ENCODE measurements at places on chromosomes 3 and 15. TPM values are rescaled to one million over a fixed set of nuclear protein-coding genes. Genes with fewer than 3 reads are reported as not detected.

PLA1A gene
- 7.8 TPM for total RNA-seq

ADCY5 gene
- not detected for total RNA-seq

TRIM42 gene
- not detected for total RNA-seq

PDIA5 gene
- total RNA-seq, result 131 TPM

TMEM44 gene
- total RNA-seq, result 76.5 TPM

DNA sequence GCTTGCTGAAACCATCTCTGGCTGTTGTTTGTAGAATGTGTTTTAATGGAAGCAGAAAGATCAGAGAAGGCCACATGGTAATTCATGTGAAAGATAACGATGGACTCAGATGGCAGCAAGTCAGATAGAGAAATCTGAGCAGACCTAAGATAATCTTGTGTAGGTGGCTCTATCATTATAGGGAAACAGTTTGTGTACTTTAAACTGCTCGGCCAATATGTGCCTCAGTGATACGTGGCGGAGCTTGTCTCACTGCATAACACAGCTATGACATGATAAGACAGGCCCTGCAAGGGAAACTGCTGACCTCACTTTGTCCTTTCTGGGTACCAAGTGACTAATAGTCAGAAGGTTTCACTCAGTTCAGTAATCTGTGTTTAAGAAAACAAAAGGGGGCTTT lies 51.0 kb downstream of the MME start:
- no peak for DNase-seq

DNA sequence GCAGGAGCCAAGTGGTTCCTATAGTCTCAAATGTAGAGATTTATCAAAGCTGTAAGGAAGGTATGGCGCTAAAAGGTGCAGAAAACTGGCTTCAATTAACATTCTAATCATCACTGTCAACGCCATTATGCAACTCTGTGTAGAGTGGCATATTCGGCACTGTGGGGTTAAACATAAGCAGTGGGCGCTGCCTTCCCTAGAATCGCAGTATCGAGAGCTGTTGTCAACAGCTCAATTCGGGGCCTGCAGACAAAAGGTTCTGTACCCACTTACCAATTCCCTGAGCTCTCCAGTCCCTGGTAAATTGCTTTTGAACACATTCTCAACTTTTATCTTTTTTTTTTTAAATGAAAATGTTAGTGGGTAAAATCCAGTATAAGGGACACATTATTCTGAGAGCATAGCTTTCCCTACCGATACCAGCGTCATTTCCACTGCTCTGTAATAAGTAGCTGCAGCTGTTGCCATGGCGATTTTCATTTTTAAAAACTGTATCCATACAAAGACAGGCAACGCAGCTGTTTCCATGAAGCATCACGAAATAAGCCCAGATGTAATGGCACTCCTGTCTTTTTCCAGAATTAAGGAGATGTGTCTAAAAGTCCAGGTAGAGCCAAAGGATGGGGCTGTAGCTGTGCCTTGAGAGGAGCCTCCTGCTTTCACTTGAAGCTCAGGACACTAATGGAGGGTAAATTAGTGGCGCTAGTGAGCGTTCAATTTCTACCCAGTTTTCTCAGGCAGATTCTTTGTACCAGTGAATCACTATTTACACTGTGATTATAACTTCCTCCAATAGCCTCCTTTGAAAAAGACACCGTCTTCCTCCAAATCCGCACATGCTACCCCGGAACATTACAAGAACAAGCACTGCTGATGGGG lies 250.3 kb downstream of the SLC9A9 start:
- no peak for DNase-seq

DNA sequence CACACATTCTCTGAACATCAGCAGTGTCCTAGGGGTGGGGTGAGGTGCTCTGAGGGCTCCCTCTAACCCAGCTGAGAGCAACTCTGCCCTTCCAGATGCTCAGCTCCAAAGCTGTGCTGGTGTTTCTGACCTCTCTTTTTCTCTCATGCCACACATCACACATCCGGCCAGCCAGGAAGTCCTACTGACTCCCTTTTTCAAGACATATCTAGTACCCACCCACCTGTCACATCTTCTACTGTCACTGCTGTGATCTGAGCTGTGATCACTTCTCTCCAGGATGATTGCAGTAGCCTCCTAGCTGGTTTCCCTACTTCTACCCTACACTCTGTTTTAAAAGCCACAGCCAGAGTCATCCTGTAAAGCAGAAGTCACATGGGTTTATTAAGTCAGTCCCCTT lies 30.2 kb upstream of the MASP1 start:
- DNase-seq, result no peak

- no peak for DNase-seq
Observed at GRCh38 chr3:25812644-25813043, 22.8 kb downstream of the OXSM start.

GRCh38 chr15:62357431-62357830 lies 192.3 kb upstream of the C2CD4B start:
- DNase-seq, result no peak

GRCh38 chr3:187722206-187722612 lies 19.9 kb upstream of the RTP2 start:
- no peak for DNase-seq

DNA sequence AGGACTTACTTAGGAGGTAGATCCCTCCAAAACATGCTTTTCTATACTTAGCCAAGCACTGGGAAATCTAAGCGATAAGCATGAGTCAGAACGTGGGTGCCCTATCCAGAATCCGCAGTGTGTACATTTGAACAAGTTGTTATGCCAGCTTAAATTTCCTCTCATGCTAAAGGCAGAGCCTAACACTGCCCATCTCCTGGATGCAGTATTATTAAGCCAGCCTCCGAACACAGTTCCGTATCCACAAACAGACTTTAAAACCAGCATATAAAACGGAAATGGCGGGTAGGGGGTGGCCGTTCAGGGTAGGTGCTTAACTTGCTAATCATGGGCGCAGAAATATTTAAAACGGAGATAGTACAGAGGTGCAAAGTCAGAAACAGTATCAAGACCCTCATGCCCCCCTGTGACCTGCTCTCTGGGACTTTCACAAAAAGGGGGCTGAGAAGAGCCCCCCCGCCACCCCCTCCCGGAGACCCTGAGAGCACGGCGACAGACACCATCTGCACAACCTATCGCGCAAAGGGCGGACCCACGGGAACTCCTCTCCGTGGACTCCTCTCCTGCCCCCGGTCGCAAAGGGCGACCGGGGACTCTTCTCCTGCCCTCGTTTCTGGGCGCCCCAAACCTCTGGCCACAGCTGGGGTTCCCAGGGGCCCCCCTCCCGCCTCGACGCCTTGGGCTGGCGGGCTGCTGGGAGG lies 889 bp upstream of the LRRIQ4 start:
- DNase-seq, result no peak

DNA sequence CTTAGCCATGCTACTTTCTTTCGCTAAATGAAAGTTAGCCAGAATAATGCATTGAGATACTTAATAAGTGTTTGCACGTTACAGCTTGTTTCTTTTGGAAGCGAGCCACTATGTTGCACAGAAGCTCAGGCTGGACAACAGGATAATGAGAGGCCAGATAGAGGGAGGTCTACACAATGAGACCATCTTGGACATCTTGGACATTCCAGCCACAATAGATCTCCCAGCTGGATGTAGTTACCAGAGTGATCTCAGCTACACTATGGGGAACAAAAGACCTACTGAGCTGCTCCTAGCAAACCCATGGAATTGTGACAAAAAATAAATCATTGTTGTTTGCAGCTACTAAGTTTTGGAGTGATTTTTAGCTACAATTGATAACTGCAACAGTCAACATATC lies 540.1 kb upstream of the SEMA6D start:
- DNase-seq, result no peak

DNA sequence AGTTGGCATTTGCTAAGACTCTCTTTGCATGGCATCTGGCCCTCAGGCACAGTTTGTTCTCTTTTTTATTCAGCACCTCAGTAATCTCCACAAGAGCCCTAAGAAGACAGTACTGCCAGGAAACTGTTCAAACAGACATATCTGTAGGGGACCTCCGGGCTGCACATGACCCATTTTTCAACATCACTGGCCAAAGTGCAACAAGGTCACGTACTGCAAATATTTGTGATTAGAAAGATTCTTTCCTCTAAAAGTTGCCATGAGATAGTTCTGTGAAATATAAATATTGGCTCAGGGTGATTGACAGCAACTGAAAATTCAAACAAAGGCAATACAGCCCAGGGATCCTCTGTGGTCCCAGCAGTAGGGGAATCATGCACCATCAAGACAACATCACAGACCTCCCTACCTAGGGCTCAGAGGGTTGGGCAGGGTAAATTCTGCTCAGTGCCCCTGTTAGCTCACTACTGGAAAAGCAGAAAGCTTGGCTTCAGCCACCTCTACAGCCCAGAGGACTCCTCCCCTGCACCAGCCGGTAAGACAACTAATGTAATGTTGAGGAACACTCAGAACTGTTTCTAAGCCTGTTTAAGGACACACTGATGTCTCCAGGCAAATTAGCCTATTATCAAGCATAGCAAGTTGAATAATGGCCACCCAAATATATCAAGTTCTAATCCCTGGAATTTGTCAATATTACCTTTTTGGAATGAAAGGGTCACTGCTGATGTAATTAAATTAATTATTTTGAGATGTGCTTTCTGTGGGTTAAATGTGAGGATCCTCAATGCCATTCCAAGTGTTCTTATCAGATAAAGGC lies 117.4 kb upstream of the LPP start:
- DNase-seq, result no peak

All from glomerular endothelial cell (primary cell).